Posterior vena cava (tissue), 2 donors: ENCODE measurements at places on chromosomes 7 and 10. TPM values are rescaled to one million over a fixed set of nuclear protein-coding genes. Genes with fewer than 3 reads are reported as not detected.

DNA sequence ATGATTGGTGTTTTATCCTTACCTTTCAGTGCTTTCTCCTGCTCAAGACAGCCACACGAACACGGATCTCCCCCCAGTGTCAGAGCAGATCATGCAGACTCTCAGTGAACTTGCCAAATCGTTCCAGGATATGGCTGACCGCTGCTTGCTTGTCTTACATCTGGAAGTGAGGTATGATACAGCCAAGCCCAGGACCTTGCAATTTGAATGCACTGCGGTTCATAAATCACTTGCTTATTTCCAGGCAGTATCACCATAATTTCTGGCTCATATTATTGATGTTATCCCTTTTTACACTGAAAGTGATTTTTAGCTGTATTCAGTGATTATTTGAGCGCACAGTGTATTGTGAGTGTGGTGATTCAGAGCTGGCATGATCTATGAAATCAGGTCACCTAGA, 129.7 kb upstream of the LRGUK start:
- no peak for DNase-seq

DNA sequence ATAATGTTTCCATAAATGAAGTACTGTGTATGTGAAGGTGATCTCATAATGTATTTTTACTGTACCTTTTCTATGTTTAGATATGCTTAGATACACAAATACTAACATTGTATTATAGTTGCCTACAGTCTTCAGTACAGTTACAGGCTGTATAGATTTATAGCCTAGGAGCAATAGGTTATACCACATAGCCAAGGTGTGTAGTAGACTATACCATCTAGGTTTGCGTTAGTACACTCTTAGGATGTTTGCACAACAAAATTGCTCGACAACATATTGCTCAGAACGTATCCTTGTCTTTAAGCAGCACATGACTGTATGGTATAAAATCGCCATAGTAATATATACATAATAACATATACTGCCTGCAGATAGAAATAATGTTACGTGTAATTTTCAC, 42.9 kb downstream of the WAC start:
- no peak for DNase-seq

DNA sequence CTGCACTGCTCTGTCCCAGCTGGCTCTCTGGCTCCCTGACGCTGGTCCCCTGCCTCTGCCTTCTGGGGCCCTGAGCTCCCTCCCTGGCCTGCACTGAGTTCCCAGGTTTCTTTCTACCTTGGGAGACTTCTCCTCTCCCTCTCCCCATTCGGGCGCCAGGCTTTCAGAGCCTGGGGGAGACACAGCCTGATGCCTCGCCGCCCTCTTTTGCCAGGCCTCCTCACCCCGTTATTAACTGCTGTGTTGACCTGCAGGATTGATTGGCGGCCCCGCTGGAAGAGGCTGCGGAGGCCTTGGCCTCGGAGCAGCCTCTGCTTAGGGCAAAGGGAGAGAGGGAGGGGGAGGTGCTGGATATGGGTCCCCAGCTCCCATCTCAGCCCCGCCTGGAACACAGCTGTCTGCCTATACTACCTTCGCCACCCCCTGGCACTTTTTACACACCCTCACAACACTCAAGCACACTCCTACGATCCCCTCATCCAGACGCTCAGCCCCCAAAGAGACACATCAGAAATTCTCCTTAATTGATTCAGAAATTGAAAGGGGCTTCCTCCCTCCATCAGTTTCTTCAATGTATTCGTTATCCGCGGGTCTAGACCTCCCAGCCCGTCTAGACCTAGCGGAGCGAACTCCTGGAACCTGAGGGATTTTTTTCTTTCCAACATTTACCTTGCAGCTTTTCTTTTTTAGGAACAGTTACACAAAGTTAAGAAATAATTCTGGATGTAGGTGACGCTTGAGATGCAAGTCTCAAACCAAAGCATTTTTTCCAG, 7.1 kb upstream of the PAX2 start:
- no peak for DNase-seq

Gene CYP17A1
- total RNA-seq: not detected

DNA sequence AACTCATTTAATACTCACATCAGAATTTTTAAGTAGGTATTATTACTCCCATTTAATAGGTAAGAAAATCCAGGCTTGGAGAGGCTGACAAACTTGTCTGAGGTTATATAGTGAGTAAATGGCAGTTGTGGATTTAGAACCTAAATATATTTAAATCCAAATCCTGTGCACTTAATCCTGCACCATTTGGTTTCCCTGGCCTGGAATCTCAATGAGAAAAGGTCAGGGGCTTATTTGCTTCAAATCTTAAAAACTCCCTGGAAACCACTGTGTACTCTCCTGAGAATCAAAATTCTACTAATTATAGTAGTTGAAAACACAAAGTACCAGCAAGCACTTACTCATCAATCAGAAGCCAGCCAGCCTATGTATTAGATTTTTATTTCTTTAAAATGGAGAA, 97.7 kb downstream of the DNMBP start:
- DNase-seq: no peak

Gene ADCYAP1R1
- total RNA-seq: 4.3 TPM

Gene CAMK2B
- 1.2 TPM for total RNA-seq

GRCh38 chr10:99460070-99460469, 29.6 kb upstream of the GOT1 start:
- DNase-seq: no peak

DNA sequence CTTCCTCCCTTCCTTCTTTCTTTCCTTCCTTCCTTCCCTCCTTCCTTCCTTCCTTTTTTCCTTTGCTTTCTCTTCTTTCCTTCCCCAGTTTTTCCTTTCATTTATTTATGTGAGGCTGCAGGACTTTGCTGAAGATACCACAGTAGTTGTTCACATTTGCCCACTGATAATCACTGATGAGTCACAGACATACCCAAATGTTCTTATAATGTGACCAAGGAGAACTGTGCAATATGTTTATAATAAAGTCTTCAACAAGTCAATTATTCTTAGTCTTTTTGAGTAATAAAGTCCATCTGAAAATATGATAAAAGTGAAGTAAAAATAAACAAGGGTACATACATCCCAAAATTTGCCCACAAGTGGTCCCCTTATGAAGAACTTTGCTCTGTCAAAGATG, 159.7 kb downstream of the GNAI1 start:
- DNase-seq: no peak

Gene PRKCQ
- 0.74 TPM for total RNA-seq

- DNase-seq: no peak
Observed at GRCh38 chr10:43187213-43187612, 49.0 kb downstream of the CSGALNACT2 start.

Gene PRKAR1B
- 10.1 TPM for total RNA-seq

DNA sequence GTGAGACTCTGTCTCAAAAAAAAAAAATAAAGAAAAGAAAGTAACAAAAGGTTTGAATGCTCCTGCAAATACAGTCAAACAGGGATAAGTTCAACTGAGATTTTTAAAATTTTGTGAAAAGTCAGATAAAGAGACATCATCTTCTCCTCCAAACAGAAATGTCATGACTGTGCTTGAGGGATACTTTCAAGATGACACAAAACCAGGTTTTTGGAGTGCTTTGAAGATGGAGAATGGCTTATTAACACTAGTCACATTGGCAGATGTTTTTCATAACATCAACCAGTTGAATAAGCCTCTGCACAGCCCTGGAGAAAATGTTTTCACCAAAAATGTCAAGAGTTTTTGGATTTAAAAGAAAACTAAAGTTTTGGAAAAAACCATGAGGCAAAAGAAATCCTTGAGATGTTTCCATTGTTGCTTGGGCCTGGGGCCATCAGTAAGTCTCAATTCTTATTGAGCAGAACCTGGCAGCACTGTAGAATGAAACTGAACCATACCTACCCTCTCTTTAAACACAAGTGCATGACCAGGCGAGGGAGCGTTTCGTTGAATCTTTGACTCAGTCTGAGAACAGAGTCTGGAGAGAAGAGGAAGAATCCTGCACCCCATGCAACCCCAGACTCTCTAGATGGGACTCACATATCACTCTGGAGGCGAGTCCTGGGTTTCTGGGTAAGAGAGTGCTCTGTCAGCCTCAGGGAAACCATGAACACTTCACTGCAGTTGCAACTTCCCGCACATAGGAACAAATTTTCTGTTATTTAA, 37.4 kb upstream of the PRKCQ start:
- no peak for DNase-seq

- no peak for DNase-seq
Observed at GRCh38 chr7:76244781-76245391, 43.2 kb downstream of the SRRM3 start.

GRCh38 chr7:141039376-141039775, 24.6 kb upstream of the MRPS33 start:
- DNase-seq: no peak

DNA sequence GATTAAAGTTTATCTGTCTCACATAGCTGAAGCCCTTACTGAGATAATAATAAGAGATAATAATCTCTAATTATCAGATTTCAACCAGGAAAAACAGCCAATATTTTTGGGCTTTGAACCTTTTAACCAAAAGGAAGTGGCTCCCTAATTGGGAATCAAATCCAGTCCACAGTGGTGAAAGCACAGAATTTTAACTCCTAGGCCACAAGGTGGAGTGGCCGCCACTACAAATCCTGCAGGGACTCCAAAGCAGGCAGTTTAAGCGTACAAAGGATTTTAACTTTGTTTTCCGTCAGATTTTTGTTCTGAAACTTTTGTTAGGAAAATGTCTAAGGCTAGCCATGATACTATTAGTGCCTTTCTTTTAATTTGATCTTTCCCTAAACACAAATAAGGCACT, 99.6 kb upstream of the CCNY start:
- no peak for DNase-seq

DNA sequence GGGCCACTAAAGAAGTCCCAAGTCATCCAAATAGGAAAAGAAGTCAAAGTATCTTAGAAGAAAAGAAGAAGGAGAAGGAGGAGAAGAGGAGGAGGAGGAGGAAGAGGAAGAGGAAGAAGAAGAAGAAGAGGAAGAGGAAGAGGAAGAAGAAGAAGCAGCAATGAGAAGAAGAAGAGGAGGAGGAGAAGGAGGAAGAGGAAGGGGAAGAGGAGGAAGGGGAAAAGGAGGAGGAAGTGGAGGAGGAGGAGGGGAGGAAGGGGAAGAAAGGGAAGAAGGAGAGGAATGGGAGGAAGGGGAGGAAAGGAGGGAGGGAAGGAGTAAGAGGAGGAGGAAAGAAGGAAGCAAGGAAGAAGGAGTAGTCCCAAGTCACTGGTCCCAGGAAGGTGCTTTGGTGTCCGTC, 21.7 kb upstream of the RADIL start:
- DNase-seq: no peak

- DNase-seq: no peak
Observed at GRCh38 chr10:115951242-115951641, 321.8 kb downstream of the GFRA1 start.

DNA sequence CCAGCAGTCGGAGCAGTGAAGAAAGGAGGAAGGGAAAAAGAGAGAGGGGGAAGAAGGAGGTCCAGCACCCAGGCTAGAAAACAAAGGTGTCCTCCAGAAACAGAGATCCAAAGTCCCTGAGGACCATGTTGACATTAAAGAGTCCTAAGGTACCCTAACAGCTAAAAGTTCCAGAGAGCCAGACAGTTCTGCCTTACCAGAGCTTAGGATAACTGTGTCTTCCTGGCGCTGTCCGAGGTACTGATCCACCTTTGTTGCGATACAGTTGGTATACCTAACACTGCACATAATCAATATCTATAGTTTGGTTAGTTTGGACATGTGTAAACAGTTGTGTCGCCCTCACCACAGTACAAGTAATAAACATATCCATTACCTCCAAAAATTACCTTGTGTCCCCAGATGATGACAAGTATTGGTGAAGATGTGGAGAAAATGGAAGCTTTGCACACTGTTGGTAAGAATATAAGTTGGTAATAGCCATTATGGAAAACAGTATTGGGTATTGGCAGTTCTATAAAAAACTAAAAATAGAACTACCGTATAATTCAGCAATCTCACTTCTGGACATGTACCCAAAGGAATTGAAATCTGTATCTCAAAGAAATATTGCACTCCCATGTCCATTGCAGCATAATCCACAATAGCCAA, 59.8 kb downstream of the GRID1 start:
- DNase-seq: no peak

DNA sequence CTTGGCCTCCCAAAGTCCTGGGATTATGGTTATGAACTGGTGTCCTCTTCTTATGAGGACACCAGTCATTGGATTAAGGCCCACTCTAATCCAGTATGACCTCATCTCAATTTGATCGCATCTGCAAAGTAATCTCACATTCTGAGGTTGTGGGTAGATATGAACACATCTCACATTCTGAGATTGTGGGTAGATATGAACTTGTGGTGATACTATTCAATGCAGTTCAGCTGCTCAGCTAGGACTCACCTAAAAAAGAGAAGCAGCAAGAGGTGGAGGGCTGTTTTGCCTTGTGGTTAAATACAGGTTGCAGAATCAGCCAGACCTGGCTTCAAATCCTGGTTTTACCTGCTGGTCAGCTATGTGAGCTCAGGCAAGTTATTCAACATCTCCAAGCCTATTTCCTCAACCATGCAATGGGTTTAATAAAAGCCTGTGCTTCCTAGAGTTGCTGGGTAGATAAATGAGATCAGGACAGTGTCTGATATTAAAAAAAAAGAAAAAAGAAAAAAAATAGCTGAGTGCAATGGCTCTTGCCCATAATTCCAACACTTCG, 8.5 kb upstream of the BAG3 start:
- DNase-seq: no peak

- no peak for DNase-seq
Observed at GRCh38 chr7:4809091-4809591, 33.7 kb downstream of the AP5Z1 start.

DNA sequence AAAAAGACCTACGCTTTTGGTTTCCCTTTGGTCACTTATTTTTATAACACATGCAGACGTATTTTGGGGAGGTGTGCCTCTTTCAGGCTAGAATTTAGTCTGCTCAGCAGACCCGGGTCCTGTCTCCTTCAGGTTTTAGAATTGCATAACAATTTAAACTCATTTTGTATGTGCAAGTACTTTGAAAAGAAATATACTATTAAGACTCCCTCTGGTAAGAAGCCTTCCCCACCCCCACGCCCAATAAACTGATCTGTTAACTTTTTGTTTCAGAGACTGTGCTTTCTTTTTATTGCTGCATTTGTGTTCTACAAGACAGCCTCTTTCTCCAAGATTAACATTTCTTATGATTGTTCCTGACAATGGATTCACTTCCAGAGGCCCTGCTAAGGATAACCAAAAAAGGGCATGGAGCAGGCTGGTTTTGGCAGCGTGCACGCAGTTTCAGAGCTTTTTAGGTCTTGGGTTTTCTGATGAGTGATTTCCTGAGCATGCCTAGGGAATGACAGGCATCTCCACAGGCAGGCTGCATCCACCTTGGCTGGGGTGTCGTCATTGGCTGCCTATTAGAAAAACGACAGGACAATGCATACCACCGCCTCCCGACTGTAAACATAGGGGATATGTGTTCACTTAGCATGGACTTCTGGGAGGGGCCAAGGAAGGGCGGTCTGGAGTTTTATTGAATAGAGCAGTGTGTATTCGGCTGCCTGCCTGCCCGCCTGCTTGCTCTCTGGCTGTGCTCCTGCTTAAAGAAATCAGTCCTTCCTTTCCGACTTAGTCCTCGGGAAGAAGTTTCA, at the start of gene CALD1:
CALD1 (plus strand) TSS at position 694 of the 800 bp plus-strand sequence. CDS start 88,100 bp downstream, outside the sequence.
- DNase-seq: peak; percentile 90

- DNase-seq: no peak
Observed at GRCh38 chr7:42093349-42093905, 143.6 kb downstream of the GLI3 start.

- no peak for DNase-seq
Observed at GRCh38 chr10:74208997-74209396, 58.0 kb downstream of the ADK start.

Gene LRRTM3
- total RNA-seq: not detected

GRCh38 chr7:41688012-41688625, 14.8 kb downstream of the INHBA start:
- DNase-seq: no peak
